ENCODE measurements at places on chromosomes 6 and 20. TPM values are rescaled to one million over a fixed set of nuclear protein-coding genes. Genes with fewer than 3 reads are reported as not detected.
A peak's percentile ranks its signal among the peaks of the same experiment; 100 is the strongest.

GRCh38 chr6:20306491-20306890 lies 94.2 kb upstream of the MBOAT1 start:
- H3K27ac ChIP-seq, result no peak overlapping the region
- no peaks in the 10 kb centered on the region for H3K4me1 ChIP-seq
- H3K27me3 ChIP-seq, result no peaks in the 10 kb centered on the region
- no peak for DNase-seq
- no peaks in the 10 kb centered on the region for H3K36me3 ChIP-seq

DNA sequence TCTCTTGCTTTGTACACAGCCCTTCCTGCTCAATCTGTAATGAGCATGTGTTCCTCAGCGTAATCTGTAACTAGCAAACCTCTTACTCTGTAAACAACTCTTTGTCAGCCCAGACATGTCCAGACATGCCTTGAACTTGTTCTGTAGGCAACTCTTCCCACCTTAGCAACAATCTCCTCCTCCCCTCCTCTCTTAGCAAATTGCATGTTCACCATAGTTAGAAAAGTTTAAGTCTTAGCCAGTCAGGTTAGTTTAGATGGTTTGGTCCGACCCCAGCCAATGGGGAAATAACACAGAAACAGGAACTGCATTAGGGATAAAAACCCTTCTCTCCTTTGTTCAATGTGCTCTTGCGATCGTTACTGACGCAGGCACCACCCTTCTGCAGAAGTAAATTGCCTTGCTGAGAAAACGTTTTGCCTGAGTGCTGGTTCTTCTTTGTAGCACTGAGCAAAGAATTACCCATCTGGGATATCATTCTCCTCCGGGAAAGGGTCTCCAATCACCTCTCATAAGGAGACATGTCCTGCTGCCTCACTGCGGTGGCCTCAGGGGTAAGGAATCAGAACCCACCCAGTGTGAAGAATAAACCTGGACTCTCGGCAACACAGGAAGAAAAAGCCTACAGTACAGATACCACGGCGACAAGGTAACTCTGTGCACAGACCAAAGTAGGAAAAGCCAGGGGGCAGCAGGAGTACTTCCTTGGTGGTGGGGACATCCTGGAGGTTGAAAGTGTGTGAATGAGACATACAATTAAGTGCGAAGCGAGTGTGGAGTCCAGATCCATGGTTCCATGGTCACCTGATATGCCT lies 26.2 kb downstream of the PLN start:
- DNase-seq, result no peak
- no peaks in the 10 kb centered on the region for H3K27me3 ChIP-seq
- H3K36me3 ChIP-seq, result no peaks in the 10 kb centered on the region
- no peaks in the 10 kb centered on the region for H3K4me1 ChIP-seq

DNA sequence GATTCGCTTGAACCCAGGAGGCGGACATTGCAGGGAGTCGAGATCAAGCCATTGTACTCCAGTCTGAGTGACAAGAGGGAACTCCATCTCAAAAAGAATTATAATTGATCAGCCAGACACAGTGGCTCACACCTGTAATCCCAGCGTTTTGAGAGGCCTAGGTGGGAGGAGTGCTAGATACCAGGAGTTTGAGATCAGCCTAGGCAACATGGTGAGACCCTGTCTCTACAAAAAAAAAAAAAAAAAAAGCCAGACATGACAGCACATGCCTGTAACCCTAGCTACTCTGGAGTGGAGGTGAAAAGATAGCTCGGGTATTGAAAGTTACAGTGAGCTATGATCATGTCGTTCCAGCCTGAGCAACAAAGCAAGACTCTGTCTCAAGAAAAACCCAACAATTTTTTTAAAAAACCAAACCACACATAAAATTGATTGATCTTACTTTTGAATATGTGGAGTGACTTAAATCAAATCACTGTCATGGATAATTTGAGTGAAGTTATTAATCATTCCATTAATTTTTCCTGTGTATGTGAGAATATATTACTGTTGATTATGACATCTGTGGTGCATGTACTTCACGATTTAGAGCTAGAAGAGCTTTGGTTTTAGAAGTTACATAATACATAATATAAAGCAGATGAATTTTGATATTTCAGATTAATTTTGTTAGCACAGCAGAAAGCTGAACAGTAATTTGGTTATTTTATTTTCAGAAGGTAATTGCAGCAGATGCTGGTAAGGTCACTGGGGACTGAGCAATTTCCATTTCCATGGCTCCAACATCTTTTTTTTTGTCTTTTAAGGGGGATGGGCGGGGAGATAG lies 34.4 kb downstream of the NCOA7 start:
- H3K36me3 ChIP-seq, result no peaks in the 10 kb centered on the region
- H3K4me1 ChIP-seq, result peaks cover 7% of the 10 kb centered on the region
- no peak for DNase-seq
- H3K4me3 ChIP-seq, result no peak overlapping the region

DNA sequence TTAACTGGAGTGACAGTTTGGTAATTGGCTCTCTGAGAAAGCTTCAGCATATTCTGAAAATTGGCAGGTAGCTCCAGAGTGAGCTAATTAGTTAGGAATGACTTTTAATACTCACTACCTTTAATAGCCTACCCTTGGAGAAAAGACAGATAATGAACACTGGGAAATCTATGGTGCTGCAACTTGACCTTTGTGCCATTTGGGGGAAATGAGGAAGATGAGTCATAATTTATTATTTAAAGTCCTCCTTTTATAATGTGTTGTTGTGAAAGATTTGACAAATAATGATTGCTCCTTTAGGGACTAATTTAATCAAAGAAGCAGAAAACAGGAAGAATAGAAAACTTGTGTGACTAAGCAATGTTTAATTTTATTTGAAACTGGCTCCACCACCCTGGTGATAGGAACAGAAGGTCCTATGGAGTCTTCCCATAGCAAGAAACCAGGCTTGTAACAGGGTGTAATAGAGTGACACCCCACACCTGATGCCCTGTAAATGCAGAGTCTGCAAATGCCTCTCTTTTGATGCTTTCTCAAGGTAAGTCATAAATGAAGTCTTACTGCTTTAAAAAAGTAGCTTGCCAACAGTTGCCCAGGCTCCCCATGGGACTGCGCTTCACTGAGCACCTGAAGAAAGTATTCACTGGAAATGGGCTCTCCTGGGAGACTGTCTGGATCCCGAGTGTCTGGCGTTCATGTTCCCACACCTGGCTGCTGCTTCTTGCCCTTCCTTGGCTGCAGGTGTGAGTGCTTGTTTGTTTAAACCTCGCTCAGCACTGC lies 134.4 kb downstream of the LRRC1 start:
- no peaks in the 10 kb centered on the region for H3K27me3 ChIP-seq
- H3K4me1 ChIP-seq, result peaks cover 28% of the 10 kb centered on the region
- H3K36me3 ChIP-seq, result no peaks in the 10 kb centered on the region
- H3K4me3 ChIP-seq, result no peak overlapping the region

- no peak overlapping the region for H3K4me3 ChIP-seq
- no peak overlapping the region for H3K27ac ChIP-seq
- H3K27me3 ChIP-seq, result peaks cover 3% of the 10 kb centered on the region
- H3K36me3 ChIP-seq, result no peaks in the 10 kb centered on the region
Observed at GRCh38 chr6:13004601-13005000, 288.0 kb downstream of the PHACTR1 start.

DNA sequence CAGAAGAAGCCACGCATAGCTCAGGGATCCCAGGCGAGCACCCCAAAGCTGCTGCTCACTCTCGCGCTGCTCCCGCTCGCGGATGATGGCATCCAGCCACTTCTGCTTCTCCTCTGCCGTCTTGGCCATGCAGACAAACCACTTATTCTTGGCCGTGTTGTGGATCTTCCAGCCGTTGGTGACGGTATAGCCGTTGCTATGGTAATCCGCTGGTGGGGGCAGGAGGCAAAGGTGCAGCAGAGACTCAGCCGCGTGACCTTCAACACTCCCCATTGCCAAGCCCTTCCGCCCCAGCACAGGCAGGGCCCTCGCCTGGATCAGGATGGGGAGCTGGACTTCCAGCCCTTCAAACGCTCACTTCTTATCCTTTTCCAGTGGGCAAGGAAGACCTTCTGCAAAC lies 136.9 kb downstream of the PREX1 start:
- no peaks in the 10 kb centered on the region for H3K27me3 ChIP-seq
- peaks cover 13% of the 10 kb centered on the region for H3K4me1 ChIP-seq
- peak; percentile 78 for DNase-seq
- no peaks in the 10 kb centered on the region for H3K36me3 ChIP-seq
- no peak overlapping the region for H3K27ac ChIP-seq
- no peak overlapping the region for H3K4me3 ChIP-seq

GRCh38 chr6:132530293-132530974 lies 7.6 kb upstream of the TAAR9 start:
- H3K4me1 ChIP-seq, result no peaks in the 10 kb centered on the region
- DNase-seq, result peak; percentile 63

GSTA3 gene
- not detected for total RNA-seq

PRND gene
- not detected for total RNA-seq

UNC93A gene
- total RNA-seq, result not detected

ASIP gene
- not detected for total RNA-seq

CALHM4 gene
- not detected for total RNA-seq
